ENCODE measurements at places on chromosomes 1 and 21.

DNA sequence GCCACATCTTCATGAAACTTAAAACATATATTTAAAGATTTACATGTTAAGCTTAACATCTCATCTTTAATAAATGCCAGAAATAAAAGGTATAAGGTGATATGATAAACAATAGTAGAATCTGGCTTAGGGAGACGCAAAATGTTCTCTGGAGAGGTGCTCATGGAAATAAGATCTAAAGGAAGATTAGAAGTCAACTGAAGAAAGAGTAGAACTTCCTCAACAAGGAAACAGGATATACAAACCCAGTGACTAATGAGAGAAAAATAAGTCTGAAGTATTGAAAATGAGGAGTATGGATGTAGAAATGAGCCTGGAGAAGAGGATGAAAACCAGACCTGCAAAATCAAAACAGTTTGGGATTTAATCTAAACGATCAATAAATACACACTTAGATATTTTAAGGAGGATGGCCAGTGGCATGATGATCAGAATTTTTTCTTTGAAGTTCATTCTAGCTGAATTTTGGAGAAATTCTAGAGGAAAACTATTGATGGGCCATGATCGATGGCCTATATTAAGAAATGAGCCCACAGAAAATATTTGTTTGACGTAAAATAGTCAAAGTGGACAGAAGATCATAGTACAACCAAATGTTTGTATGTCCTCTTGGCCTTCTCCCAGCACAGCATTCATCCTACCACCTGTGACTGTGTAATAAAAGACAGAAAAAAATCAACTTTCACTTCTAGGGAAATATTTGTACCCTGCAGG, 387.9 kb upstream of the PTBP2 start:
- no peak for DNase-seq

- no peak for DNase-seq
Measured at GRCh38 chr1:60448850-60449249, 375.3 kb upstream of the C1orf87 start.

DNA sequence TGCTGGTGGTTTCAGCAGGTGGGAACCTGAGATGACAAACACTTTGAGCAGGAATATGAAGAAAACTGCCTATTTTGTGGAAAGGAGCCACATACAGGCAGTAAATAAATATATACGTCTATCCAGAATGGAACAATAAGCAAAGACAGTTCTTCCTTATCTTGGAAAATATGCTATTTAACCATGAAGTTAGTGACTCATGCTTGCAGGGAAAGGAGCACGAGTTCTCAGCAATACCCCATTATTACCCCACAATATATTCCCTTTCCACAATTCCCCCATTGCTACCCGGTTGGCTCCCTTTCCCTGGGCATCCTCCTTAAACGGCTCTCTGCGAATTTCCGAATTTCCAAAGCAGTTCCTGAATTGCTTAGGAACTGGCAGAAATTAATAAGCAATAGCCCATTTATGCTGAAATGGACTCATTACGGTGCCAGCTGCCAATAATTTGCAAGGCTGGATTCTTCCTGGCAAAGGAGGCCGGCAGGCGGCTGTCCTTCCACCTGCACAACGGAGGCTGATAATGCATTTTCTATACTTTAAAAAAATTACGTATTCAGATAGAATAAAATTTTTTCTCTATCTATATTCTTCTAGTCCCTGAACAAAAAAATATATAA, 65.4 kb downstream of the TIAM1 start:
- DNase-seq: no peak

GRCh38 chr1:210098356-210098755, 134.2 kb upstream of the SERTAD4 start:
- no peak for DNase-seq

DNA sequence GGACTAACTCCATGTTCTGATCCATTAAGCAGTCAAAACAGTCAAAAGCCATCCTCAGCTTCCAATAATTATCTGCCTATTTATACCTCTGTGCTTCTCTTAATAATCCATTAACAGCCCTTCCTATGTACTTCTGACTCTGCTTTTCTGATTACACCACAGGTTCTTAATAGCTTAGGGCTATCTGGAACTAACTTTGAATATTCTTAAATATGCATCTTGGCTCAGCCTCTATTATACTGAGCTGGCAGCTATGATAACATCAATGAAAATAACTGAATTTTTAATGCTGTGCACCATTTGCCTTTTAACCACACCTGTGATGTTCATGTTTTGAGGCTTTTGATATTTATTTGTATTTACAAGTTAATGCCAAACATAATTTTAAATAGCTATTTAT, 175.9 kb downstream of the DPYD start:
- no peak for DNase-seq

Measured in D341Med (cell line).